HepG2 (cell line): ENCODE measurements at places on chromosomes 6 and 20.

DNA sequence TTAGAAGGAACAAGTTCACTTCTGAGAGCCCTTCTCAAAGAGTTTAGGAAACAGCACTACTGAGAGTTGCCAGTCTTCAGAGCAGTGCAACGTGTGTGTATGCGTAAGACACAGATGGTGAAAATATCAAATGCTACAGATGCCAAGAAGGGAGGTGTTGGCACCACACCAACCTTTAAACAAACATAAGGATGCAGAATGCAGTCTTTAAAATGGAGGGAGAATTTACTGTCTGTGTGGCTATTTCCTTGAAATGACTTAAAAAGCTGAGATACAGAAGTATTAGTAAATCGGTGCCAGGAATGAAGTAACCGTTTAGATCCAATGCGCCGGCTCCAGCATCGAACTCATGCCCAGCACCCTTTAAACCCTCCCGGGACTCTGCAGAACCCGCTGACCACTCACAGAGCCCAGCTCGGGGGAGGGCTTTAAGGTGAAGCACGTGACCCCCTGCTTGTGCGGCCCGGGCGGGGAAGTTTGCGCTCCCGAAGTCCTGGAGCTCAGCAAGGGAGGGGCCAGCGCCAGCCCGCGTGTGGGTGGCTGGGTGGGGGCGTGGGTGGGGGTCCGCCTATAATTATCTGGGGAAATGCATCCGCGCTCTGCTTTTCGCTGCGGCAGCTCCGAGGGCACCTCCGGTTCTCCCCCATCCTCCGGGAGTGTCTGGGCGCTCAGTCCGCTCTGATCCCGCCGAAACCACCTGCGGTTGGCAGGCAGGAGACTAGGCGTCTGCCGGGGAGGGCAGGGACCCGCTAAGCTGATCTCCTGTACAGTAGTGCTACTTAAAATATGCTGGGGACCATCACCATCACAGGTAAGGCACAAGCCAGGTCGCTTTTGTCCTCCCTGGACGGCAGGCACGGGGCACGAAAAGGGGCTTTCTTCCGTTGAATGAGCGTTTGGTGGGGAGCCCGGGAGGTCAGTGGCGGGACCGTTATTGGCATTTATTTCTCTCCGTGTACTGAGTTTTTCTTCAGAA lies 66.0 kb downstream of the ZBTB2 start:
- peak; percentile 62 for DNase-seq
- H3K36me3 ChIP-seq = no peaks in the 10 kb centered on the region
- no peak overlapping the region for H3K27ac ChIP-seq
- no peaks in the 10 kb centered on the region for H3K27me3 ChIP-seq

GRCh38 chr6:70396796-70397729 lies 16.2 kb upstream of the FAM135A start:
- no peak overlapping the region for H3K27ac ChIP-seq
- H3K27me3 ChIP-seq = no peaks in the 10 kb centered on the region
- no peak overlapping the region for H3K4me3 ChIP-seq
- no peaks in the 10 kb centered on the region for H3K36me3 ChIP-seq
- no peak for DNase-seq
- peaks cover 53% of the 10 kb centered on the region for H3K4me1 ChIP-seq

- H3K4me3 ChIP-seq = peak overlapping the region; percentile 76; the same call in 1 of the 2 replicates
- H3K36me3 ChIP-seq = peaks cover 3% of the 10 kb centered on the region; the same call in 1 of the 2 replicates
- H3K27me3 ChIP-seq = 0 out of 2 replicates have a peak, but pooled peaks cover 1% of the 10 kb centered on the region
- DNase-seq = no peak
- peaks cover 79% of the 10 kb centered on the region for H3K4me1 ChIP-seq
Observed at GRCh38 chr6:44224965-44225305, 1.5 kb downstream of the SLC29A1 start.

- H3K36me3 ChIP-seq = no peaks in the 10 kb centered on the region
- no peak overlapping the region for H3K27ac ChIP-seq
- H3K4me3 ChIP-seq = no peak overlapping the region
- no peak for DNase-seq
- H3K27me3 ChIP-seq = no peaks in the 10 kb centered on the region
- peaks cover 27% of the 10 kb centered on the region for H3K4me1 ChIP-seq
Observed at GRCh38 chr20:23341073-23341472, 9.5 kb upstream of the NXT1 start.

- DNase-seq = no peak
- no peaks in the 10 kb centered on the region for H3K4me1 ChIP-seq
- H3K27me3 ChIP-seq = no peaks in the 10 kb centered on the region
- H3K4me3 ChIP-seq = no peak overlapping the region
- H3K27ac ChIP-seq = no peak overlapping the region
Observed at GRCh38 chr6:89359561-89359960, 7.0 kb upstream of the UBE2J1 start.

DNA sequence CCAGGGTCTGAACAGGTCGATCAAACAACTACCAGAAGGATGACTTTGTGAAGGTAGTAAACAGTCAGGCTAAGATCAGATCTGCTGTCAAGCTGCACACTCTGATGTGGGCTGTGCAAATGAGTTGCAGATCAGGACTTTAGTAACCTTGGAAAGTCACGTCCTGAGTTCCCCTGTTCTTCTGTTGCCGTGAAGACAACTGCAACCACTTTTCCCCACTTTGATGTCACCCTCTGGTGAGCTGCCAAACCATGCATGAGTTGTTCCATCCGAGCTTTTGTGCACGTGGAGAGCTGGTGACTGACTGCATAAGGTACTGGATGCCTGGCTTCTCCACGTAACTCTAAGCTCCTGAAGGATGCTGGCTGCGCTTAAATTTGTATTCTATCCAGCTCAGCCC lies 111.0 kb downstream of the CD83 start:
- H3K4me3 ChIP-seq = no peak overlapping the region
- no peaks in the 10 kb centered on the region for H3K4me1 ChIP-seq
- H3K27me3 ChIP-seq = no peaks in the 10 kb centered on the region
- DNase-seq = no peak
- H3K27ac ChIP-seq = no peak overlapping the region

- H3K4me1 ChIP-seq = peaks cover 68% of the 10 kb centered on the region
- no peaks in the 10 kb centered on the region for H3K36me3 ChIP-seq
- H3K4me3 ChIP-seq = peak overlapping the region; percentile 43
- H3K27me3 ChIP-seq = no peaks in the 10 kb centered on the region
- peak; percentile 90 for DNase-seq
Observed at GRCh38 chr6:50093116-50093937, 43.6 kb upstream of the DEFB112 start.

- H3K27ac ChIP-seq = no peak overlapping the region
- peaks cover 67% of the 10 kb centered on the region for H3K36me3 ChIP-seq
- DNase-seq = no peak
- H3K4me1 ChIP-seq = no peaks in the 10 kb centered on the region
- H3K27me3 ChIP-seq = no peaks in the 10 kb centered on the region
Observed at GRCh38 chr20:58909585-58909984, 57.1 kb downstream of the GNAS start.

DNA sequence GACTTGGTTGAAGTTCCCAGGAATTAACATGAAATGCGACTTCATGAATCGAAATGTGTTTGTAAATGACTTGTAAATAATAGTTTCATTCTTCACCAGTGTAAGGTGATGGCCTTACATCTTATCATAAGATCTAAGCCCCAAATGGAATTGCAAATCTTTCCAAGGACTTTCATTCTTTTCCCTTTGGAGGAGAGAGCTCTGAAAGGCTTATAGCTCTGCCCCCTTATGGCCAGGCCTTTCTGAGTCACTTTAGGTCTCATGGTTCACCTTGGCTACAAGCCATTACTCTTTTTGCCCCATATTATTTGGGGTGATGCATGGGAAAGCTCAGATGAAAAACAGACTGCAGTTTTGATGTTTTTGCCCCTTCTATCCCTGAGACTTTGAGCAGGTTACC lies 209.1 kb upstream of the BMP2 start:
- no peaks in the 10 kb centered on the region for H3K36me3 ChIP-seq
- H3K4me1 ChIP-seq = peaks cover 7% of the 10 kb centered on the region; the same call in 1 of the 2 replicates
- no peak overlapping the region for H3K4me3 ChIP-seq
- H3K27ac ChIP-seq = no peak overlapping the region

DNA sequence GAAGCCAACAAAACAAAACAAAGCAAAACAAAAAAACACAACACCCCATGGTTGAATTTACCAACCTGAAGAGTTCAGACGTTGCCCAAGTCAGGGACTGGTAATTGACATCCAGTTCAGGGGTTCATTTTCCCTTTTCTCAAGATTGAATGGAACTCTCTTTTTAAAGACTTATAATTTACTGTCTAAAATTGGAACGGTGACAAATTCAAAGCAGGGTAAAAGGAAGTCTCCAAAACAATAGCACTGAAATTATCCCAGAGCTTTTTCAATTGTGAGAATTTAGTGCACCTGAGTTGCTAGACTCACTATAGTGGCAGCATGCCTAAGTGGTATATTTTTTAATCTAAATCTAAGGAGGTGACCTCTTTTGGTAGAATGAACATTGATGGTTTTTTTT lies 90.9 kb upstream of the PREP start:
- no peaks in the 10 kb centered on the region for H3K36me3 ChIP-seq
- H3K27me3 ChIP-seq = no peaks in the 10 kb centered on the region
- H3K4me3 ChIP-seq = no peak overlapping the region
- H3K4me1 ChIP-seq = no peaks in the 10 kb centered on the region
- no peak overlapping the region for H3K27ac ChIP-seq

DNA sequence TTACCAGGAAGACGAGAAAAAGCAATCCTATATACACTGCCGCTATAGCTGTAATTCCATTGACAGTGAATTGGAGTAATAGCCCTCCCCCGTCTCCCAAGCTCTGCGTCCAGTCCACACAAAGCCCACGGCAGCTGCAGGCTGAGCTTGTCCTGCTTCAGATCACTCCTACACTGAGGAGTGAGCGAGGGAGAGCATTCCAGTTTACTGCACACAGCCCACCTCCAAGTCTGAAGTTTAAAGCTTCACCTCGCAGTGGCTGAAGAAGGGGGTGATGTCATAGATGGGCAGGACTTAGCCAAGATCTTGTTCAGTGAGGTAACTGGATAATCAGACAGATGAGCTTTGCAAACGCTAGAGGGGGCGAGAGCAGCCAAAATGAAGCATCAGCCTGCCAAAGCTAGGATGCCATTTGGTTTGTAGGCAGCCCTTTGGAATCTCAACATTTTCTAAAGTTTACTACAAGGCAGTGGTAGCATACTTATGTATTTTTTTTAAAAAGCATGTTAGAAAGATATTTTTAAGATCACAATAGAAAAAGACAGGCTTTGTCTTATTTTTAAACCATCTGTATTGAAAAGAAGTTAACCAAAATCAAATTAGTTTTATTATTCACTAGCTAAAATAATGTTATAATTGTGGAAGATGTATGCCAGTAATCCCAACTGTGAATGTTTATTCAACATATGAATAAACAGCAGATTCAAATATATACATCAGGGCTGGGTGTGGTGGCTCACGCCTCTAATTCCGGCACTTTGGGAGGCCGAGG lies at the start of gene FLRT3:
Gene FLRT3 (minus strand): TSS at position 213 of the 772 bp plus-strand sequence. CDS start 10,106 bp downstream, outside the sequence.
- peaks cover 17% of the 10 kb centered on the region; the same call in 1 of the 2 replicates for H3K4me1 ChIP-seq
- H3K27me3 ChIP-seq = no peaks in the 10 kb centered on the region; the same call in 2 of the 3 replicates
- DNase-seq = peak; percentile 93
- H3K36me3 ChIP-seq = no peaks in the 10 kb centered on the region

GRCh38 chr20:39282619-39283092 lies 320.5 kb downstream of the DHX35 start:
- H3K27ac ChIP-seq = no peak overlapping the region
- H3K4me1 ChIP-seq = no peaks in the 10 kb centered on the region
- no peaks in the 10 kb centered on the region for H3K27me3 ChIP-seq
- H3K4me3 ChIP-seq = no peak overlapping the region
- DNase-seq = no peak
- H3K36me3 ChIP-seq = no peaks in the 10 kb centered on the region

- peaks cover 37% of the 10 kb centered on the region for H3K4me1 ChIP-seq
- H3K27me3 ChIP-seq = no peaks in the 10 kb centered on the region
- H3K27ac ChIP-seq = no peak overlapping the region
- peak; percentile 39 for DNase-seq
- no peaks in the 10 kb centered on the region for H3K36me3 ChIP-seq
Observed at GRCh38 chr6:11535801-11536230, 1.7 kb upstream of the TMEM170B start.

DNA sequence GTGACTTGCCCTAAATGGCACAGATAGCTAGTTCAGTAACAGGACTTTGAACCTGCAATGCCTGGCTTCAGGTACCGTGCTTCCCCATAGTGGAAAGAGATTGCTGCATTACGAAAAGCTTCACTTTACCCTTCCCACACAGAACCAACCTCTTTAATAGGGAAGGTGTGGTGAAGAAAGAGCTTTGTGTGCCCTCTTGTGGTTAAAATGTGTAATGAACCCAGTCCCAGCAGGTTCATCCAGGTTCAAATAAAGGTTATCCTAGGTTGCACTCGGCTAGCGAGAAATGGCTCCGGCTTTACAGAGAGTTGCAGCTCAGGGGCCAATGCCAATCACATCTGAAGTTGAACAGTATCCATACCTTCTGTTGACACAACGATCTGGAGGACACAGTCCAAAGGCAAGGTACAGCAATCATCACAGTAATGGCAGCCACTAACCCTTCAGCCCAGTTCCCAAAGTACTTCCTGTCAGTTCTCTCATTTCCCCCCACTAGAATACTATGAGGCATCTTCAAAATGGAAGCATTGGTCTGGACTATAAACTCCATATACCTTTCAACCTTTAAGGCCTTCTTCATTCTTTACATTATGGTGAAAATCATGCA lies 3.0 kb downstream of the DEFB115 start:
- no peak overlapping the region for H3K27ac ChIP-seq
- H3K36me3 ChIP-seq = no peaks in the 10 kb centered on the region
- H3K4me3 ChIP-seq = no peak overlapping the region
- no peaks in the 10 kb centered on the region for H3K4me1 ChIP-seq
- H3K27me3 ChIP-seq = no peaks in the 10 kb centered on the region

GRCh38 chr6:37313723-37314486 lies 39.9 kb upstream of the RNF8 start:
- no peak overlapping the region for H3K27ac ChIP-seq
- H3K27me3 ChIP-seq = no peaks in the 10 kb centered on the region
- no peak for DNase-seq
- no peaks in the 10 kb centered on the region for H3K4me1 ChIP-seq

DNA sequence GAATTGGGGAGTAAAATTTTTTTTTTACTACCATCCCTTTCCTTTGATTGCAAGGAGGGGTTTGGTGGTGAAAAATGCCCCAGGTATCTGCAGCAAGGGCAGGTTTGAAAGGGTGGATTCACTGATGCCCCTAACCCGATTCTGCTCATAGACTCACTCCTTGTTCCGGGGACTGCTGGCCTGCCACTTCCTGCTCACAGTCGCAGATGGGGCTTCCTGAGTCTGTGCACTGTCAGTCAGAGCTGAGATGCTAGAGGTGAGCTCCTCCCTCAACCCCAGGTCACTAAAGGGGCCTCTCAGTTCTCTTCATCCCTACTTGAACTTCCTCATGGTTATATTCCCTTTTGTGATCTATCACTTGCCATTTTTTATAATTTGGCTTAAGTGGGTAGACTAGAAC lies 357.9 kb downstream of the FARS2 start:
- no peaks in the 10 kb centered on the region for H3K36me3 ChIP-seq
- no peaks in the 10 kb centered on the region for H3K4me1 ChIP-seq
- H3K27me3 ChIP-seq = no peaks in the 10 kb centered on the region
- no peak for DNase-seq

DNA sequence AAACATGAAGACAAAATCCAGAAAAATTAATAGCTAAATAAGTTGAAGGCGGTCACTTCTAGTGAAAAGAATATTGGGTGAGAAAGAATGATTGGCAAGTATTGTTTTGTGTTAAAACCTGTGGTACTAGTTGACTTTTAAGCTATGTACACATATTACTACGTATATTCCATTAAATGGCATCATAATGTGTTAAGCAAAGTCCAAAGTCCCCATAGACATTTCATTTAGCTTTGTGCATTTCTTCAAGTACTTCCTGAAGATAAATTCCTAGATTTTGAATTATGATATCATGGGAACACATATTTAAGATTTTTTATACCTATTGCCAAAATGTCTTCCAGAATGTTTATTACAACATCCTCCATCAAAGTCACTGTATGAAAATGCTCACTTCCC lies 272.7 kb upstream of the IRAK1BP1 start:
- no peaks in the 10 kb centered on the region for H3K36me3 ChIP-seq
- no peak overlapping the region for H3K4me3 ChIP-seq
- no peak for DNase-seq
- H3K27ac ChIP-seq = no peak overlapping the region
